Fibroblast of lung (primary cell): ENCODE measurements at places on chromosomes 5 and 9. TPM values are rescaled to one million over a fixed set of nuclear protein-coding genes. Genes with fewer than 3 reads are reported as not detected.

DMRT2 gene
- polyA plus RNA-seq, result 0.16 TPM in 1 of 2 replicates, not detected in the other

GRCh38 chr5:9920697-9921096 is 290.5 kb upstream of the TAS2R1 start:
- H3K27ac ChIP-seq, result no peak overlapping the region
- no peaks in the 10 kb centered on the region for H3K36me3 ChIP-seq
- H3K27me3 ChIP-seq, result no peaks in the 10 kb centered on the region

- no peaks in the 10 kb centered on the region for H3K27me3 ChIP-seq
- H3K4me1 ChIP-seq, result no peaks in the 10 kb centered on the region
- peak; percentile 84 for DNase-seq
- no peak overlapping the region for H3K27ac ChIP-seq
- no peak overlapping the region for H3K4me3 ChIP-seq
Observed at GRCh38 chr5:91643797-91644196, 260.7 kb upstream of the ARRDC3 start.

FOXD4L5 gene
- polyA plus RNA-seq, result not detected in 2 replicates

SLC25A2 gene
- polyA plus RNA-seq, result not detected in 2 replicates

DBN1 gene
- polyA plus RNA-seq, result 138 and 181 TPM in 2 replicates

RETREG1 gene
- 0.19 and 0.41 TPM in 2 replicates for polyA plus RNA-seq

DNA sequence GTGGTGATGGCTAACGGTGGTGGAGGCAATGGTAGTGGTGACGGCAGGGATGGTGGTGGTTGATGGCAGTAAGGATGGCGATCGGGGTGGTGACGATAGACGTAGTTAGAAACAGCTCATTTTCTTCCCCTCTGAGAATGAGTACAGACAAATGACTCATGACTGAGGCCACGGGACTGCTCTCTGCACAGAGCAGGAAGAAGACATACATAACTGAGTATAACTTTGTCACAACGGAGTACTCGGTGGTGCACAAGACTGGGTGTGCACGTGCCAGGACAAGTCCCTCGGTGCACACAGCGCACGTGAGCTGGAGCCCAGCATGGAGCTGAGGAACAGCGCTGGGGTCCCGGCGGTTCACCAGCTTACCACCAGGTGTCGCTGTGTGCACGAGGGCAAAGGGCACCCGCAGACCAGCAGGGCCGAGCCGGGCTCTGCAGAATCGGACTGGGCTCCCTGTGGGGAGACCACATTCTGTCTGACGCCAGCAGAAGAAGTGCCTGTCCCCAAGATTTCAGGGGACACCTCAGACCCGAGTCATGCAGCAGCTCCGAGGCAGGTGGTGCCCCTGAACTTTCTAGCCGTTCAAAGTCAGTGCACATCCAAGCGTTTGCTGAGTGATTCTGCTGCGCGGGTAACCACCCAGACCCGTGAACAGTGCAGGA is 188.6 kb downstream of the FSTL4 start:
- H3K27me3 ChIP-seq, result no peaks in the 10 kb centered on the region
- peak; percentile 34 for DNase-seq
- no peak overlapping the region for H3K27ac ChIP-seq
- H3K4me3 ChIP-seq, result no peak overlapping the region

DNA sequence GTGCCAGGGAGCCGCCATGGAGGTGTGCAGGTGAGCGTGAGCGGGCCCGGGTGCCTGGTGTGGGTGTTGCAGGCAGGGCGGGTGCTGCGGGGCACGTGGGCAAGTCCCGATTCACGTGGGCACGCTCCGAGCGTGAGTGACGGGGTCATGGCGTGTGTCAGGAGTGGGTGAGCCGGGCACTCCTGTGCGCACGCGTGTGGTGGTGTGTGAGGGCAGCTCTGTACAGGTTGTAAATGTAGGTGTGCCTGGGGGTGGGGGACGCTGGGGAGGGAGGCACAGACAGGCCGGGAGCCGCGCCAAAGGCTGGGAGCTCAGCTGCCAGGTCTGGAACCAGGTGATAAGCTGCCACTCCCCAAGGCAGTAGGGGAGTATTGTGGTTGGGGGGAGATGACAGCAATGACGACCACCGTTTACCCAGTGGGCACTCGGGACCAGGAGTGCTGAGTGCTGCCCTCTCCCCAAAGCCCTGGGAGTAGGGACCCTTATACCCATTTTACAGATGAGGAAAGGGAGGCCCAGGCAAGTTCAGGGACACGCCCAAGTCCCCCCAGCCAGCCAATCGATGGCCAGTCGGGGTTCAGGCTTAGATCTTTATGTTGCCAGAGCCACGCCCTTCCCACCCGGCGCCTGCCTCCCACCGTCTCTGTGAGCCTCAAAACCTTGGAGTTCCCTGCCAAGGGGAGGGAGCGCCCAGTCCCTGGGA is 9.6 kb downstream of the NCS1 start:
- no peak overlapping the region for H3K4me3 ChIP-seq
- no peak for DNase-seq
- H3K27me3 ChIP-seq, result no peaks in the 10 kb centered on the region
- peaks cover 23% of the 10 kb centered on the region for H3K4me1 ChIP-seq
